Esophagus squamous epithelium (tissue), 5 donors: ENCODE measurements at places on chromosomes 2 and 18. TPM values are rescaled to one million over a fixed set of nuclear protein-coding genes. Genes with fewer than 3 reads are reported as not detected.

RABL2A gene
- total RNA-seq, result 5.9 TPM

DNA sequence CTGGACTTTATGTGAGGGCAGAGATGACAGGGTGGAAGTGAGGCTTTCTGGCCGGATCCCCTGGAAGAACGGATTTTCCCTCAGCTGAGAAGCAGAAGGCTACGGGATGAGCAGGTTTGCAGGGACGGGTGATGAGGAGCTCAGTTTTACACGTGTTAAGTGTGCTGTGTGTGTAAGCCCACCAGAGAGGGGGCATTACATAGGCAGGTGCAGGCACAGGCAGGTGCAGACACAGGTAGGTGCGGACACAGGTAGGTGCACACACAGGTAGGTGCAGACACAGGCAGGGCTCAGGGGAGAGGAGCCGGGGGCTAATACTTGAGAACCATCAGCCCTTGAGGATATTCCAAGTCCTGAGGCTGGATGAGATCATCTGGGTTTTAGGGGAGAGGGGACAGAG is 107.7 kb downstream of the COPS8 start:
- no peak for DNase-seq

SUPT7L gene
- total RNA-seq, result 10.5 TPM

ALLC gene
- not detected for total RNA-seq

EPB41L5 gene
- 12.2 TPM for total RNA-seq

- no peak for DNase-seq
Measured at GRCh38 chr2:219331560-219332213, 857 bp downstream of the RESP18 start.

- DNase-seq, result no peak
Measured at GRCh38 chr18:72114801-72115594, 429.1 kb downstream of the CBLN2 start.

- DNase-seq, result no peak
Measured at GRCh38 chr2:141021611-141022010, 1109.2 kb downstream of the LRP1B start.

GRCh38 chr18:69945220-69946114 is 2.2 kb downstream of the CD226 start:
- DNase-seq, result no peak

DNA sequence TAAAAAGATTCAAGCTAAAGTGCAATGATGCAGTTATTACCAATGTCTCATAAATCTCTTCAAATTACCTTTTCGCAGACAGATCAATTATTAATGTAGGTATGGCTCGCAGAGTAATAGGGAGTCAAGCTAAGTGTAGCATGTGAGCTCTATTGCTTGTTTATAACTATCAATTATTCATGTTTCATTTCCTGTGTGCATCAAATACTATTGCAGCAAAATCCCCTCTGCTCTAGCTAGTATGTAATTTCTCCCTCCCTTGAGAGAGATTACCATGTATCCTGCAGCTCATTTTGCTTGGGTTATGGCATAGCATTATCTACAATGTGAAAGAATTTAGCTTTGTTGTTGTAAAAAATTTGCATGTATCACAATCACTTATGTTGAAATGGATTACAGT is 65.6 kb upstream of the SCN1A start:
- DNase-seq, result no peak

GRCh38 chr2:70870790-70871189 is 35.2 kb upstream of the CD207 start:
- no peak for DNase-seq

GRCh38 chr2:22604136-22604535 is 780.8 kb upstream of the KLHL29 start:
- no peak for DNase-seq

LYG2 gene
- total RNA-seq, result not detected

GRCh38 chr2:143684551-143685320 is 555.5 kb downstream of the ARHGAP15 start:
- no peak for DNase-seq

DNA sequence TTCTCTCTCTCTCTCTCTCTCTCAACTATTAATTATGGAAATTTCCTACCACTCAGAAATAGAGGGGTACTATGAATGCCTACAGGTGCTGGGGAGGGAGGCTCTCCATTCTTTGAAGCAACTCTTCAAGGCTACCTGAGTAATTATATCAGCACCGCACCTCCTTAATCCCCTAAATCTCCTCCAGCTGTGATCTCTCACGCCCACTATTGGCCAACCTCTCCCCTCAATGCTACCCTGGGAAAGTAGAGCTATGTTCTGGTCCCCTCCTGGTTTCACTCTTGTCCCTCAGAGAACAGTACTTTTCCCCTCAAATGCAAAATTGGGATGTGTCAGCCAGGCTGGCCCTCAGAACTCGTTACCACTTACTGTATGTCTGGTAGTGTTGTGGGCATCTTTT is 1.6 kb downstream of the MOCOS start:
- no peak for DNase-seq

DNA sequence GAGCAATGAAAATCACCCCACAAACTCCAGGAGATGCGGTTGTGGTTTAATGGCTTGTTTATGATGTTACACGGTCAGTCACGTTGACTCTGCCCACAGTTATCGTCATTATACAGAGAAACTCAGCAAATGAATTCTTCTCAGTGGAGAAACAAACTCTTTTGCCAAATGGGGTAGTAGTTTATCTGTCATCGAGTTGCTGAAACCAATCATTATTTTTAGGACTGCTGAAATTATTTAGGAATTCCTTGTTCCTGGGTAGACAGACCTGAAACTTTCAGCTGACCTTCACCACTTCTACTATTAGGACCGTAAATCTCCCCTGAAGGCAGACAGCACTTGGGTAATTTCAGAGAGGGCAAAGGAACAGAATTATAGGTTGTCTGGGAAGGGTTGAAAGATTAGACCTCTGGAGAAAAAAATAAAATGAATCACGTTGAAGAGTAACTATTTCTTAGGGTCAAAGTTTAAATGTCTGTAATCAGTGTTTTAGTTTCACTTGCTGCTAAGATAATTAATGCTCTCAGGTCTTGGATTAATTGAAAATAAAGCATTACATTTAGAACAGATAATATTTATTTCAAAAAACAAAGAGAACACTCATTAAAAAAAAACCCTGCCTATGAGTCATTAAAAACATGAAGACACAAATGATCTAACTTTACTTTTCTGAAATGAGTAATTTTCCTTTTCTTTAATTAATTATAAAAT is 52.1 kb upstream of the LYPD6 start:
- no peak for DNase-seq

DNA sequence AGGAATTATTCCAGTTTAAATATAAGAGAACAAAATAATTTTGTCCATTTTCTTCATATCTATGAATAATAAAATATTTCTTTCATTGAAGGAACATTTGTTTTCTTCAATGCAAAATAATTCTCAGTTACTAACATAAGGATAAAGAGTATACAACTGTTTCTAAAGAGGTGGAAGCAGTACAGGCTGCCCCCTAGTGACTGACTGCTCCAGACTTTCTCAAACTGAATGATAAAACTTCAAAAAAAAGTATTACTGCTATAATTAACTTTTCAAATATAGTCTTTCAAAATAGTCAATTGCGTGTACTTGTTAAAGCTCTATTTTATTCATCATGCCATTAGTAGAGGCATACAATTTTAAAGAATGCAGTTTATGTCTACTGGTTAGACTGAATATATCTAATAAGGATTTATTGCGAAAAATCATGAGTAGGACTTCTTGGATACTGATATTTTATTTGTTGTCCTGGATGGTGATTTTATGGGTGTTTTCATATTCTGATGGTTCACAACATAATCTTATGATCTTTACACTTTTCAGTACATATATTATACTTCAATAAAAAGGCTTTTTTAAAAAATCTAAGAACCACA is 100.1 kb downstream of the WDPCP start:
- no peak for DNase-seq

- no peak for DNase-seq
Measured at GRCh38 chr2:37315364-37315763, 9.3 kb downstream of the PRKD3 start.

DNA sequence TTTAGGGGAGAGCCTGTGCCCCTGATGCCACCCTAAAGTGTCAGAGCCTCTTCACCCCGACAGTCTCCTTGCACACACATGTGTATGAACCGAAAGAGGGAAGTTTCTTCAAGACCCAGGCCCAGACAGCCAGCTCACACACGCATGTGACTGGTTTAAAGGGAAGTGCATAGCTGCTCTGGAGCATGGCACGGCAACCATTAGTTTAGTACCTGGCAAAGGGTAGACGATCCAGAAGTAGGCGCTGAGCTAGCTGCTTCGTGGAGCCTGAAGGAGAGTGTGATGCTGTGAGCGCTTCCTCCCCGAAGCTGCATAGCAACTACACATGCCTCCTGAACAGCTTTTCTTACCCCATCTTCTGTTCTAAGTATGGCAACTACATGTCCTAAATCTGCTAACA is 91.7 kb downstream of the ZCCHC2 start:
- DNase-seq, result no peak

DNA sequence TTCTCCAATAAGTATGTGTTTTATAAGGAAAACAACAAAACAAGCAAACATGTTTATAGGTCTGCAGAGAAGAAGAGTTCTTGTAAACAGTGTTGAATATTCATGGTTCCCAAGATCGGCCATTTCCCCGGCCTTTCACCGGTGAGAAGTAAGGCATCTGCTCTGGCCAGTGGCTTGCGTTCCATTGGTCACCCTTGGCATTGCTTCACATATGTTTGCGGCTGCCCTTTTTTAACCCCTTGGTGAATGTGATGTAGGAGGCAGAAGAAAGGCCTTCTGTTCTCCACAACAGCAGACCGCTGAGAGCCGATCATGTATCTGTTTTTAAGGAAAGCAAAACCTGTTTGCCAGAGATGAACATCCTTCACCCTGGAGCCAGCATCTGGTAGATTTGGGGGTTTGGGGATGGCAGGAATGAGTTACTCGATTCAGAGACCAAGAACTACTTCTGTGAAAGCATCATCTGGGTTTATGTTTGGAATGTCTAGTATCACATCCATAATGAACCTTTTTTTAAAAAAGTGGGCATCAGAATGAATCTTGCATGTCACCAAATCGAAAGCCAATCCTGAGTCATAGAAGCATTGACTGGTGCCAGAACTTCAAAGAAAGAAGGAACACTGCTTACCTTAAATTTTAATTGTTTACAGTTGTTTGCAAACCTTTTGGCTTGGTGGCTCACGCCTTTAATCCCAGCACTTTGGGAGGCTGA is 112.3 kb downstream of the AGAP1 start:
- DNase-seq, result no peak

DNA sequence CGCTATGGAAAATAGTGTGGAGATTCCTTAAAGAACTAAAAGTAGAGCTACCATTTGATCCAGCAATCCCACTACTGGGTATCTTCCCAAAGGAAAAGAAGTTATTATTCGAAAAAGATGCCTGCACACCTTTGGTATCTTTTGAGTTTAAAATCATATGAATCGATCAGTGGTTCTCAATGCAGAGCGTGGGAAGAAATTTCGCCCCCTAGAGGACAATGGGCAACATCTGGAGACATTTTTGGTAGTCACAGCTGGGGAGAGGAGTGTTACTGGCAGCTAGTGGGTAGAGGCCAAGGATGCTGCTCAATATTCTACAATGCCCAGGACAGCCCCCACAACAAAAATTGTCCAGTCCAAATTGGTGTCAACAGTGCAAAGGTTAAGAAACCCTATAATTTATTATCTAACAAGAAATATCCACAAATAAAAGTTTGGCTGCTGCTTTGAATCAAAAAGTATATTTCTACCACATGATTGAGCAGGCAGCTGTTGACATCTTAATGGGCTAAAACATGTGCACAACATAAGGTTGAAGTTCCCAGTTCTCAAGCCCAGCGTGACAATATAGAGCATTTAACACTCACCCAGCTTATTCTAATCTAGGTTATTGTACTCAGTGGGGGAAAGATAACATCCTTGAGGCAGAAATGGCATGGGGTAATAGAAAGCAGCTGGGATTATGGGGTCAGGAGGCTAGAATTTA is 425.7 kb downstream of the LRATD1 start:
- no peak for DNase-seq

PCARE gene
- 0.04 TPM for total RNA-seq

DNA sequence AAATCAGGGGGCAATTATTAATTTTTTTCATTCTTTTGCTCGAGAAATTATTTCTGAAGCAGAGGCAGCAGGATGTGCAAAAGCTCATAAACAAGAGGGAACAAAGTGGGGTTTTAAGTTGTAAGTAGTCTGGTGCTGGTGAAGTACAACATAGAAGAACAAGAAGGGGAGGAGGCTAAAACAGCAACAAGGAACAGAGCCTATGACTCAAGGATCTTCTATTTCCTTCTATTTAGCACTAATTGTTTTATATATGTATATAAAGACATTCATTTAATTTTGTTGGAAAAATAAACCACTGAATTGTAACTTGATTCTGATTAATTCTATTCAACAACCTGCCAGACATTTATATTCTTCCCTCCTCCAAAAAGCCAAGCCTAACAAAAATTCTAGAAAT is 35.0 kb downstream of the YES1 start:
- DNase-seq, result no peak

MYO7B gene
- 0.19 TPM for total RNA-seq

DNA sequence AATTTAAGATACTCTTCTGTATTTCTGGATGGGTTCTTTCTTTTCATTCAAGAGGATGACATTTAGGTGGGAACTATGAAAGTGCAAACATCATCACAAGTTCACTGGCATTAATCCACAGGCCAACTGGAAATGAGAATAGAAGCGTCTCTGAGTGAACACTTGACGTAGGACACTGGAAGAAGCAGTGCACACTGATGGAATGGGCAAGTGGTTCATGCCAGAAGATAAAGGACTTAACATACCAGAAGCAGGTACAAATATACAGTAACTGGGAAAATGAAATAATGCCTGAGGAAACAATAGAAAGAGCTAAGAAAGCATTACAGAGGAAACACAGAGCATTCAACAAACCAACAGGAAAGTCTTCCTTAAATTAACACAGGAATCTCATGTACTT is 120.9 kb upstream of the CCDC195 start:
- DNase-seq, result no peak

- DNase-seq, result no peak
Measured at GRCh38 chr2:65370387-65371073, 61.9 kb downstream of the SPRED2 start.

GRCh38 chr2:38448692-38449410 is 71.8 kb upstream of the ATL2 start:
- DNase-seq, result no peak

GRCh38 chr2:191217580-191217979 is 27.6 kb upstream of the MYO1B start:
- no peak for DNase-seq

GRCh38 chr2:138470941-138471340 is 30.6 kb upstream of the SPOPL start:
- no peak for DNase-seq

MAL gene
- 472 TPM for total RNA-seq

GRCh38 chr2:238476258-238476657 is 49.5 kb downstream of the ASB1 start:
- DNase-seq, result no peak

GRCh38 chr2:12457831-12458230 is 258.9 kb upstream of the TRIB2 start:
- no peak for DNase-seq

CPLX4 gene
- 0.31 TPM for total RNA-seq

KIF5C gene
- 0.41 TPM for total RNA-seq

- DNase-seq, result no peak
Measured at GRCh38 chr18:76943542-76944339, 121.4 kb downstream of the ZNF236 start.
